Bronchus fibroblast of lung (primary cell): ENCODE measurements at places on chromosomes 6 and 20. TPM values are rescaled to one million over a fixed set of nuclear protein-coding genes. Genes with fewer than 3 reads are reported as not detected.

The LINC00237 gene
- total RNA-seq, result not detected in 2 replicates

The ADAT2 gene
- total RNA-seq, result 2.5 and 4.4 TPM in 2 replicates

The FOXQ1 gene
- 0.45 and 1.3 TPM in 2 replicates for total RNA-seq

The MUC21 gene
- not detected in 2 replicates for total RNA-seq

The LY6G6F gene
- total RNA-seq, result not detected in 2 replicates

The TMEM14A gene
- 36.4 and 49.8 TPM in 2 replicates for total RNA-seq

The PI16 gene
- not detected in 2 replicates for total RNA-seq

The WFDC5 gene
- not detected in 2 replicates for total RNA-seq
